ENCODE measurements at places on chromosomes 3 and 15.

- DNase-seq, result no peak
Measured at GRCh38 chr3:123386477-123387040, 62.3 kb downstream of the ADCY5 start.

DNA sequence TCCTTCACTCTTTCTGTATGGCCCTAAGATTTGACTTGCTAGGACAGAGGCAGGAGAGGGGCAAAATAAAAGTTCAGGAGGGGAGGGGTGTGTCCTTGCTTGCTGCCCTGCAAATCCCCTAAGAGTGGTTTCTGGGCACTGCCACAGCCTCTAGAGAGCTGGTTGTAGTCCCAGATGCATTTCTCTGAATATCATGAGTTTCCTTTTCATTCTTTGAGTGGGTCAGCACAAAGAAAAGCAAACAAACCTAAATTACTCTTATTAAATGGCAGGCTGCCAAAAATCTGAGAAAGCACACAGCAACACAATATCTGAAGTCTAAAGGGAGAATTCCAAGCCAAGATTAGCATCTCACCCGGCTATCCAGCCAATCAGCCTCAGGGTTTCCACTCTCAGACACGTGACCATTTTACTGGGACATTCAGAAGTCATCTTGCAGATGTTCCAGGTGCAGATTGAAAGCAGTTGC is 919.3 kb downstream of the TUSC7 start:
- no peak for DNase-seq

GRCh38 chr3:177361081-177361938 is 164.0 kb upstream of the TBL1XR1 start:
- DNase-seq, result no peak

- DNase-seq, result peak; percentile 16
Measured at GRCh38 chr3:179929091-179929529, 107.6 kb downstream of the PEX5L start.

DNA sequence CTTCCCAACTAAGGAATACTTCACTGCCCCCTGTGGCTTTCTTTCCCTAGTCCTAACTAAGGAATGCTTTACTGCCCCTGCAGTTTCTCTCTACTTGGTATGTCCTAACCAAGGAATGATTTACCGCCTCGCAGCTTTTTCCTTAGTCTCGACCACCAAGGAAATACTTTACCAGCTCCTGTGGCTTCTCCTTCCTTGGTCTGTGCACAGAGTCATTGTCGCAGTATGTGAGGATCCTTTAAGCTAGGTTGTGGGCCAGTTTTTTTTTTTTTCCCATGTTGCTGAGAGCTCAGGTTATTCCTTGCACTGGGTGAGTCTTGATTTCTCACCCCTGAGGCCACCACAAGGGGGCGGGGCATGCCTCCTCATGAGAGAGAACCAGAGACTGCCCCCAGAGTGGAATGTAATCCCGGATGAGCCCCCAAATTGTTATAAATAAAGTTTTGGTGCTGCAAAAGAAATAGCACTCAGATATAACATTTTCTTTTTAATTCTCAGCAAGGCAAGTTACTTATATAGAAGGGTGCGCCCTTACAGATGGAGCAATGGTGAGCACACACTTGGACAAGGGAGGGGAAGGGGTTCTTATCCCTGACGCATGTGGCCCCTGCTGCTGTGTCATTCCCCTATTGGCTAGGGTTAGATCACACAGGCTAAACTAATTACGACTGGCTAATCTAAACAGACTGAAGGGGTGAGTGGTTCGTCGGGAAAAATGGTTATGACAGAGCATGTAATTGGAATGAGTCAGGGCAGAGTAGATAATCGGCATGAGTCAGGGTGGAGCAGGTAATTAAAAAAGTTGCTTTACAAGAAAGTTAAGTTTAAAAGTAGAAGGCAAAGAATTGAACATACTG is 27.0 kb downstream of the NDUFB4 start:
- DNase-seq, result peak; percentile 3

DNA sequence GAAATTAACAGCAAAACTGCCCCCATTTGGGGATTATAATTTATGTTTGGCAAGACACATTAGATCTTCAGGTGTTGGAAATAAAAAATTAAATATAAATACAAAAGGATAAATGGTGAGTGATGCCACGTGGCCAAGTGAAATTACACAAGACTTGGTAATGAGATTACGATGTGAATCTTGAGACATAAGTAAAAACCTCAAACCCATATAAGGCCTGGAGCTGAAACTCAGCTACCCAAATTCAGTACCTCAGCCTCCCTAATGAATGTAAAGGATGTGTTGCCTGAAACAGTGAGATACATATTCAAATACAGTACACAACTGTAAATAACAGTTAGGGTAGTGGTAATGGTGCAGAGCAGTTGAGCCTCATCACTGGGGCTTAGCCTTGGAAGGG is 1146.6 kb downstream of the OTOL1 start:
- DNase-seq, result no peak

- no peak for DNase-seq
Measured at GRCh38 chr3:98903705-98904481, 2.4 kb upstream of the DCBLD2 start.

- no peak for DNase-seq
Measured at GRCh38 chr15:58165661-58166060, 27.5 kb downstream of the AQP9 start.

- no peak for DNase-seq
Measured at GRCh38 chr3:70556056-70556455, 243.6 kb upstream of the MDFIC2 start.

DNA sequence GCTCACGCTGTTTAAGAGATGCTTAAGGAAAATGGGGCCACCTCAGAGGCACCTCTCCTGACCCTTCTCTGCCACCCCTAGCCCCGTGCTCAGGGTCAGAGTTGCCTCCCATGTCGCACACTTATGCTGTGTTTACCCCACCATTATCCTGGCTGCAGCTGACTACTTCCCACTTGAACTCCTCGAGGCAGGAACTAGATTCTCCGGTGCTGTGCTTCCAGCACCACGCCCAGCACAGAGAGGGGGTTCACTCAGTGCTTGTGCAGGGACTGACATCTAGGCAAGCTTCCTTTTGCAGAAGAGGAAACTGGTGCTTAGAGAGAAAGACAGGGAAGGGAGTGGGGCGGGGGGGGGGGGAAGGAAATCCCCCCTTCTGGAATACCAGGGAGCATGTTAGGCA is 340.1 kb downstream of the RORA start:
- no peak for DNase-seq

- no peak for DNase-seq
Measured at GRCh38 chr3:66662894-66663293, 162.1 kb upstream of the LRIG1 start.

DNA sequence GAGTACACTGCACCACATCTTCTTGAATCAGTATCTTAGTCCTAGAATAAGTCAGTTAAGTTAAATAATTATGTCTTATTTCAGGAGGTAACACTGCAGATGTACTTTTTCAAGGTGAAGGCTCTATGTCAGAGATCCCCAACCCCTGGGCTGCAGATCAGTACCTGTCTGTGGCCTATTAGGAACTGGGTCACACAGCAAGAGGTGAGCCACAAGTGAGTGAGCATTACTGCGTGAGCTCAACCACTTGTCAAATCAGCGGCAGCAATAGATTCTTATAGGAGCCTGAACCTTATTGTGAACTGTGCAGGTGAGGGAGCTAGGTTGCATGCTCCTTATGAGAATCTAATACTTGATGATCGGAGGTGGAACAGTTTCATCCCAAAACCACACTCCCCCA is 851.9 kb upstream of the ALCAM start:
- DNase-seq, result no peak

DNA sequence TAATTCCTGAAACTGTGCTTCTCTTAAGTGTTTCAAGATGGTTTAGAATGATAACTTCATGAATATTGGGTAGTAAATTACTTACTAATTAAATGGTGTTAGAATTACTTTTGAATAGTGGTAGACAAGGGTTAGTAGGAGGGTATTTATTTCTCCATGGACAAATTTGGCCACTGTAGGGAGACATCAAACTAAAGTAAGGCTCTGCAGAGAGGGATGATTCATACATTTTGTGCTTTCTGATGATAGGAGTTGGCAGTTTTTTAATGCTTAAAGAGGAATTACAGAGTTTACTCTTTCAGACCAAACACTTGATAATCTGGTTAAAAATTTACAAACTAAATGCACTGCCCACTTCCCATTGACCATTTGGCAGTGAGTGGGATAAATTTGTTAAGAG is 127.6 kb downstream of the NAALADL2 start:
- no peak for DNase-seq

DNA sequence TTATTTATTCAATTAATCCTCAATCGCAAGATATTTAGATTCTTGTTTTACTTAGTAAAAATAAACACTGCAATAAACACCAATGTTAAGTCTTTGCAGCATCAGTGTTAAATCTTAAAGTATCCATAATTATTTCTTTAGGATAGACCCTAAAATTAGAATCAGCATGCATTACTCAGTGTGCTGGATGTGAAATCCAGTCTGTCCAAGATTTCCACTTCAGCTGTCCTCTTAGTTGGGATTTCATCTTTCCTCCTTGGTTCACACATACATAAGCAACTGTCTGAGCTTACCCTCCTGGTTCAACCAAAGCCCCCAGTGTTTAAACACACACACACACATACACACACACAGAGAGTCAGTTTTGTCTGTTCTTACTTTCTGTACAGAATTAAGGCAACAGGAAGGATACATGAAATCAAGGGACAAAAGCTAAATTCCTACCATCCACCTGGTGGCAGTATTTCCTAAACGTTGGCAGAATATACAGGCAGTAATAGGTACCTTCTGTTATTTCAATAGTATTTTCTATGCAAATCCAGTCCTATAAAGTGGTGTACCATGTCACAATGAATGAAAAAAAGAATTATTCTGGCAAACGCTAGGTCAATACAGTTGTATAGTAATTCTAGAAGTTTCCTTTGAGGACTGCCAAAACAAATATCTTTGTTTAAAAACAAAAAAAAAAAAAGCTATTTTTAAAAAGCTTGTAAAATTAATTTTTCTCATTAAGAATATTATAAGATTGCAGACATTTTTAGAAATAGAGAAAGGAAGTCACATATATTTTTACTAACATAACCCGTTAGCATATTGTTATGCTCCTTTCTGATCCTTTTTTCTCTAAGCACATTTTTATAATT is 27.3 kb upstream of the DMXL2 start:
- peak; percentile 23 for DNase-seq

GRCh38 chr3:116029266-116029665 is 406.0 kb downstream of the GAP43 start:
- no peak for DNase-seq

DNA sequence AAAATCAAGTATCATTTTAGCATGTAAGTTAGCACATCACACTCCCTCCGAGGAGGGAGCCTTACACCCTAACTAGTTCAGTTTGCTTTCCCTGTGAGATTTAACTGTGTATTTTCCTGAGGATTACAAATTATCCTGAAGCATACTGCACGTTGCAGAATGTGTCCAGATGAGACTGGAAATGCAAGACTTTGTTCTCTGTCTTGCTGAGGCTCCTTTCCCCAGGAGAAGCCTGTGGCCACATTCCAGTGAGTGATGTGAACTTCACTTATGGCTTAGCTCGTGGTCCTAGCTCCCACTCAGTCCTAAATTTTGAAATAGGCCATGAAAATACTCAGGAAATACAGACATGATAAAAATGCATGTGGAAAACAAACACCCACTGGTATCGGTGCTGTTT is 23.7 kb downstream of the PDZRN3 start:
- DNase-seq, result no peak

DNA sequence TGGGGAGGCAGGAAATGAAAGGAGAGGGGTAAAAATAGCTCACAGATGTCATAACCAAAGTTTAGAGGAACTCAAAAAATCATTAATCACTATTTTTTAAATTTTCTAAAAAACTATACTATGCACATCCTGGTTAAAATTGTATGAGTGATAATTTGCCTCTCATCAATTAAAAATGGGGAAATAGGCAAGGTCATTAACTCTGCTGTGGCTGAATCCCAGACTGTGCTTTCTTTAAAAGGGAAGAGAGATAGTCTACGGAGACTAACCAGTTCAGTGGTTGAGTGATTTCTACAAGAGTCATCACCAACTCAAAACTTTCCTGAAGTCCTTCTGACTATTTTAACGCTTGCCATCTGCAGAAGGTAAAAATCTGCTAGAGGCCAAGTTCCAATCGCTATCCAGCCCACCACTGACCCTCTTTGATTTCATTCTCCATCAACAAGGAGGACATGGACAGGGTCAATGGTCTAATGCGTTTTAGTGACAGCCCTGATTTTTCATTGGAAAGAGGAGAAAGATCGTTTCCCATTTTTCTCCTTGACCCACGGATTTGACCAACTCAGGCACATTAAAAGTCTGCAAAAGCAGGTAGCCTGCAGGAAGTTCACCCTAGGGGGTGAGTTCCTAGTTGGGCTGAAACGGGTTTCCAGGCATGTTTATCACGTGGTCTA is 850 bp downstream of the SUCLG2 start:
- DNase-seq, result no peak

DNA sequence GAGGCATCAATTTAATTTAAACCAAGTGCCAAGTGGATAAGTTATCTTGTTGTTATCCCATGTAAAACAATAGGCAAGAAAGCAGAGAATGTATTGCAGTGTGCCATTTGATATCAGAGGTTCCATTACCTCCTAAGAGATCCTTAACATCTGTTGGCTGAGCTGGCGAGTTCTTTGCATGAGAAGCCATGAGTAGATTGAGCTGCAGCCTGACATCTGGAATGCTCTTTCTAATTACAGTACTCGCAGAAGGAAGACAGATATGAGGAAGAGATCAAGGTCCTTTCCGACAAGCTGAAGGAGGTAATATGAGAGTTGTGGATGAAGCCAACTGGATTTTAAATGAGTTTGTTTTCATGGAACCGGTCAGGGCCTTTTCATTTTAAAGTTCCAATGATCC is 19.4 kb downstream of the TPM1 start:
- DNase-seq, result no peak

DNA sequence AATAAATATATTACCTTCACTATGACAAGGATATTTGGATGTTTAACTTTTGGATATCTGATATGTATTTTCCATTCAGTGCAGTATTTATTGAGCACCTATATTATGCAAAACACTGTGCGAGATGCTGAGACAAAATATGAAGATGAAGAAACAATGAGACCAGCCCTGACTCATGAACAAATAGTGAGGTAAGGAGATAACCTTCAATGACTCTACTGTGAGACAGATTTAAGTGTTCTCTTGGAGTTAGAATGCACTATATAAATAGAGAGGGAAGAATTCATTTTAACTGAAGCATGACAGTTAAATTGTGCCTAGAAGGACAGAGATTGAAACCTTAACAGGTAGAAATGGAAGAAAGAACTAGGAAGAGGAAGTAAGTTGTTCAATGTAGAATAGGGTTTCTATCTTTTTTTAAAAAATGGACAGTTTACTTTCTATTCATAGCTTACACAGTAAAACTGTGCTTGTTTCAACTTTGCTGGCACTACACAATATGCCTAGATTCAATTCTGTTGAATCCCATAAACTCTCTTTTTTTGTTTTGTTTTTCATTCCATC is 124.2 kb downstream of the ZBTB20 start:
- no peak for DNase-seq

Data from T-helper 9 cell (primary cell).